ENCODE measurements at places on chromosomes 6 and 20.

DNA sequence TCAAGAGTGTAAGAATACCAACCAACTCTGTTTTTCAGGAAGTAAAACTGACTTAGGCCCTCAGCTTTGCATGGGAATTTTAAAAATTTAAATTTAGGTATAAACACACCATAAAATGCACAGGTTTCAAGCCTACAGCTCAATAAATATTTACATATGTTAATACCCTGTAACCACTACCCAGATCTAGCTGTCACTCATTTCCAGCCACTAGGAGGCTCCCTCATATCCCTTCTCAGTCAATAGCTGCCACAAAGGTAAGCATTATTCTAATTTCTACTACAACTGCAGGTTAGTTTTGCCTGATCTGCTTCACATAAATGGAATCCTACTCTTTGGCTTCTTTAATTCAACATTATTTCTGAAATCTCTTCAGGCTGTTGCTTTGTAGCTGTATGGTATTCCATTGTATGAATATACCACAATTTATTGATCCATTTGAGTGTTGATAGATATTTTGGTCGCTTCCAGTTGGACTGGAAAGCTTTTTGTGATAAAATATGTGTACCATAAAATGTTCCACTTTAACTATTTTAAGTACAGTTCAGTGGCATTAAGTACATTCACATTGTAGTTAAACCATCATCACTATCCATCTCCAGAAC lies 32.5 kb upstream of the MEI4 start:
- peak; percentile 38 for DNase-seq

GRCh38 chr6:12355354-12355753 lies 65.2 kb downstream of the EDN1 start:
- DNase-seq = no peak

GRCh38 chr6:94133106-94133505 lies 713.7 kb upstream of the EPHA7 start:
- no peak for DNase-seq

GRCh38 chr20:41167481-41168253 lies 30.3 kb downstream of the PLCG1 start:
- no peak for DNase-seq

DNA sequence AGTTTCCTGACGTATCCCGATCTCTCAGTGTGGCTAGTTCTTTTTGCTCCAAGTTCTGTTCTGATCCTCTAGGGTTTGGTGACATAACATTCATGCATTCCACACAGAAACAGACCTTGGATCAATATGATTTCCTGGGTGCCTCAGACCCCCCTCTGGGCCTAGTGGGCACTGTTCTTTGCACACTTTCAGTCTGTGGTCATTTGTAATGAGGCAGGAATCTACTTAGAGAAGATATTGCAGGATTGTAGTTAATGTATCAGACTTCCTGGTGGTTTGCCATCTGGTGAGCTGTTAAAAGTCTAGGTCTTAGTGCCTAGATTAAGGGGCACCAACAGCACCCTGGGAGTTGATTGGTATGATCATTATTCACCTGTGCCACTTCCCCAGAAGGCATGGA lies 7.5 kb downstream of the BEND6 start:
- no peak for DNase-seq

DNA sequence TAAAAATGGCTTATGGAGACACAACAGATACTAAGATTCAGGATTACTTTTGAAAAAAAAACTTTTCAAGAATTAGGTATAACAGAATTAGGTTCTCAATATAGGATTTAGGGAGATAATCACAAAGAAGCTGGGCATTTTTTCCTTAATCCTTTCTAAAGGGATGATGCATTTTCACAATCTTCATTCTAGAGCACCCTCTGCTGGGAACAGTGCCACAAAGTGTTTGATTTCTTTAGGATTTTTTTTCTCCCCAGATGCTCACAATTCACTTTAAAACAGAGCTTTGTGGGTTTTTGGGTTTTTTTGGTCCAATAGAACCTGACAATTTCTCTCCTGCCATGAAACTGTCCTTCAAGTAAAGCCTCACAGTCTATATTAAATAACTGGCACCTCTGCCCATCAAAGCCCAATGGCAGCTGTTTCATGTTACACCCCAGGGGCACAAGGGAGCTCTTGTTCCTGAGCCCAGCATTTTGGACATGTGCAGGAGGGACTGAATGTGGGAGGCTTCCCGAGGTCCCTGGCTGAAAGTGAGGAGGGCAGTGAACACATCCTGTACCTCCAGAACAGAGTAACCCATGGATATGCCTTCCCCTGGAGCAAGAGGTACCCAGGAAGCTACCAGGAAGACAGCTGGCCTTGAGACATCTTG lies 39.7 kb downstream of the PREP start:
- peak; percentile 51 for DNase-seq

DNA sequence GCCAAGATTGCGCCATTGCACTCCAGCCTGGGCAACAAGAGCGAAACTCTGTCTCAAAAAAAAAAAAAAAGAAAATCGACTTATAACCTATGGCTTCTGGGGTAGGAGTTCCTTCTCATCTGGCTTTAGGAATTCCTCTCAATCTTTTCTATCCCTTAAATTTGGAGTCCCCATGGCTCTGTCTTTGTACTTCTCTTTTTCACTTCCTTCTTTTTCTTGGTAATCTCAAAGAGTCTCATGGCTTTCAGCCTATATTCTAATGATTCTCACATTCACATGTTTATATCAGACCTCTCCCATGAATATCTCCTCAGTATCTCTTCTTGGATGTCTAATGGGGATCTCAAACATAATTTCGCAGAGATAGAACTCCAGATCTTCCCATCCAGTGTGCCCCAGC lies 42.8 kb upstream of the RALGAPA2 start:
- DNase-seq = no peak

- DNase-seq = peak; percentile 36
Measured at GRCh38 chr20:22312744-22313346, 271.5 kb downstream of the FOXA2 start.

- no peak for DNase-seq
Measured at GRCh38 chr20:56257604-56258003, 9.1 kb downstream of the MC3R start.

- no peak for DNase-seq
Measured at GRCh38 chr20:41222703-41223102, 85.4 kb downstream of the PLCG1 start.

DNA sequence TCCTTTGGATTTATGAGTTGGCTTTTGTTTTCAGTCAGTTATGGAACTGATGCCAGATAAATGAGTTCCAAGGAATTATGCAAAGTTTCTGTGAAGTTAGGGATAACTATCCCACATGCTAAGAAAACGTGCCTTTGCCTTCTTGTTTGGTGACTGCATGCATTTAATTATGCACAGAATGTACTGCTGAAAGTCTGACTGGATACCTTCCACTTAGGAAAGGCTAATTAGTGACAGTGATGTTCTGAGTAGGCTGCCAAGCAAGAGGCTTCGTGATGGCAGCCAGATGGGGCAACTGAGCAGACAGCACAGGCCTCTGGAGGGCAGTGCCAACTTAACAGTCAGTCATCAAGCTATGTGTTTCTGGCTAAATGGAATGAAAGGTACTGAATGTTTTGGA lies 289.9 kb downstream of the CD109 start:
- no peak for DNase-seq

DNA sequence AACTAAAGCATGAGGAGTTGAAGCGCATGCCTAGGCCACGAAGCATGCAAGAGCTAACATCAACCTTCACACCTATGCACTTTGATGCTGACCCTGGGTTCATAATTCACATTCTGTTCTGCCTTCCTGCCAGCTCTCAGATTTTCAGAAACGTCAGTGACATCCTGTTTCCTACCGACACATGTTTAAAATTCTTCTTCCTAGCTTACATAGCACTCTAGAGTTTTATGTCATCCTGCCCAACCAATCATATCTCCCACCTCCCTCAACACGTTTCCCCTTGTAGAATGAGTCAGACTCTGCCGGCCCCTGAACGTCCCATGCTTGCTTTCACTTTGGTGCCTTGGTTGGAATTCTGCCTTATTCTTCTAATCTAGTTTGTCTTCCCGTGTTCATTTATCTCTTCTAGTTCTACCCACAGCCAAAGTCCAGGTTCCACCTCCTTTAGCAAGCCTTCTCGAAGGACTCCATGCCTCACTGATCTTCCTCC lies 97.2 kb upstream of the MAP7 start:
- DNase-seq = no peak

DNA sequence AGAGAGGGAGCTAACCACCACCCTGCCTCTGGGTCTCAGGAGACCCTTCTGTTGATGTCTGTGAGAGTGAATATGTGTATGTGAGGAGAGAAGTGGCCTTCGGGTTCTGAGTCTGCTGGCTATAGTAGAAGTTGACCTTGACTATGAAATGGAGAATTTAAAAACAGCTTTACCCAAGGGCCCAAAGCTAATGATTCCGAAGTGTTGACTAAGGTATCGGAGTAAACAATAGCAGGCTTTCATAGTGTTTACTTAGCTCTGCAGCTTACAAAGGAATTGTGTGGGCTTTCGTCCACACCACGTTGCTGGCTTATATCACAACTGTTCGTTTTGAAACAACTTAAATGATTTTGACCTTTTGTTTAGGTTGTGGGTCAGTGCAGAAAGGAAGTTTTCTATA lies 126.5 kb upstream of the JAG1 start:
- no peak for DNase-seq

GRCh38 chr20:50298554-50299324 lies 108.1 kb downstream of the CEBPB start:
- DNase-seq = no peak

- DNase-seq = no peak
Measured at GRCh38 chr20:56606174-56606945, 22.7 kb upstream of the TFAP2C start.

GRCh38 chr6:96631248-96631647 lies 68.3 kb downstream of the FHL5 start:
- no peak for DNase-seq

DNA sequence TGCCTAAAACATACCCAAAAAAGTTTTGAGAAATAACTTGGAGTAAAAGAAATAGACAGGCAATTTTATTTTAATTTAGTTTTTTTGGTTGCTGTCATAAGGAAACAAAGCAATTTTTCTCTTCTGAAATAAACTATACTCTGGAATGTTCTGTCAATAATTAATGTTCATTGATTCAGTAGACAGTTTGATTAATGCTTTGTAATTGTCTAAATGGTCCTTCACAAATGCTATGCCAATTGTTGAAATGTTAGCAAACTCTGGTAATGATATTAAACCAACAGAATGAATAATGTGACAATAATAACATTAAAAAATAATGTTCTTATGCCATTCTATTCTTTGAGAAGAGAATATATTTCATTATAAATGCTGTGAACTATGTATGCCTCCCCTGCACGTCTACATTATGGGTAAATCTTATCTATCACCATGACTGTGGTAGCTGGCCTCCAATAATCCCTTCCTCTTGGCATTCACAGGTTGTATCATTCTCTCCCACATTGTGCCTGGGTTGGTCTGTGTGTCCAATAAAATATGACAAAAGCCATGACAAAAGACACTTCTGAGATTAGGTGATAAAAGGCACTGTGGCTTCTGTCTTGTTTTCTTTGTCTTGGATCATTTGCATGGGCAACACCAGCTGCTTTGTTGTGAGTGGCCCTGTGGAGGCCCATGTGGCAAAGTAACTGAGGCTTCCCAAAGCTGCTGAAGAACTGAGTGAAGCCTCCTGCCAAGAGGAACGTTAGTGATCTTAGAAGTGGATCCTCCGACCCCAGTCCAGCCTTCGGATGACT lies 25.1 kb downstream of the IL20RA start:
- no peak for DNase-seq

GRCh38 chr6:169023161-169023874 lies 230.3 kb downstream of the THBS2 start:
- no peak for DNase-seq

DNA sequence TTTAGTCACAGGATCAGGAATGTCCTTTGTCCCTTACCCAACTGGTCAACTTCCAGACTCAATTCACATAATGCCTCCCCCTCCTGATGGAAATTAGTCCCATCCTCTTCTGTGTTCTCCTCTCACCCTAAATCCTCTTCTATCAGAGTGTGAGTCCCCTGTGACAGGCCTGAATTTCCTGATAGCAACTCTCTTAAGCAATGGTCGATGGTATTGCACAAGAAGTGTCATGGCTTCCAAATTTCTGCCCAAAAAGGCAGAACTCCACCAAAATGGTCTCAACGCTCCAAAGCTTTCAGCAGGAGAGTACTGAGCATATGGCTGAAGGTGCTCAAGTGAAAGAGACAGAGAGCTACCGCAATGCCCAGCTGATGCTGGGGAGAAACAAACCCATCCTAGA lies 2.4 kb downstream of the PREP start:
- no peak for DNase-seq

DNA sequence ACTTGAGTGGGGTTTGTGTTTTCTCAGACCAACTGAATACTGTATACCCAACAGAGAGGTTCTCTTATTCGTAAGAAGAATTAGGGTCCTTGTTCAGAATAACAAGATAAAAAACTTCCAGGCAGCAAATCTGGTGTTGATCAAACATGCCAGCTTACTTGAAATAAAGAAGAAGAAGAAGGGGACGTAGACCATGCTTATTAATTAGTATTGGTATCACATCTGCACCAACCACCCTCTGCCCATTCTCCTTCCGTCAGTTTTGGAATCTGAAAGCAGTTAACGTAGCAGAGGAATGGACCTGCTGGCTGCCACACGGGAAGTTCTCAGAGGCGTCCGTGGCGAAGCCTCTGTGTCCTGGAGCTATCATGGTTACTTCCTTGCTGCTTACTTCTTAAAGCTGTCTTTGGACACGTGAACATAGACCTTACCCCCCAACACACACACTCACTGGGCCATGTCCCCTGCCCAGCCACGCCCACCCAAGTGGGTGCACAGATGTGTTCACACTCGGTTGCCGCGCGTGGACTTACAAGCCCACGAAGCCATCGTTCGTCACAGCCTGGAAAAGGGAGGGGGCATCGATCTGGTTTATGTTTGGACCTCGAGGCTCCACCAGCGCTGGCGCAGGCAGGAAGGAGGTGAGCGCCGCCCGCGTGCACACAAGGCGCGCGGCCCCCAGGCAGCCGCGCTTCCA lies 4.1 kb upstream of the DLL1 start:
- no peak for DNase-seq

DNA sequence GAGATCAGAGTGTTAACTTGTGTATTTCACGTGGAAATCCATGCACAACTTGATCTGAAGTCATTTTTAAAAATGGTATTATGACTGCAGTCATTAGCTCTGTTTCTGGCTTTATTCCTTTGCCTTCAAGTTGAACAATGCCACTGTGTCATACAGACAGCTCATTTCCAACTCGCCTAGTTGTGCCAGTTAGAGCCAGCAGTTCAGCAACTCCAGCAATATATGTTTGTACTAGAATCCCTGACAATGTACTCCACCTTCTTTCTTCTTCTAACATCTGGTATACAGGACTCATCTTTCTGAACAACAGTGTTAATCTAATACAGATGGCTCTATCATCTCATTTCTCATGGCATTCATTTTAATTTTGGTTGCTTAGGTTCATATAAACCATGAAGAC lies 418.3 kb upstream of the POU3F2 start:
- DNase-seq = no peak

GRCh38 chr6:115969930-115970273 lies 90.8 kb downstream of the FRK start:
- DNase-seq = no peak

- DNase-seq = no peak
Measured at GRCh38 chr6:70575899-70576495, 9.3 kb downstream of the SDHAF4 start.

All from D341Med (cell line).